Hematopoietic multipotent progenitor cell (in vitro differentiated cells): ENCODE measurements at places on chromosomes 12 and 14. TPM values are rescaled to one million over a fixed set of nuclear protein-coding genes. Genes with fewer than 3 reads are reported as not detected.

DNA sequence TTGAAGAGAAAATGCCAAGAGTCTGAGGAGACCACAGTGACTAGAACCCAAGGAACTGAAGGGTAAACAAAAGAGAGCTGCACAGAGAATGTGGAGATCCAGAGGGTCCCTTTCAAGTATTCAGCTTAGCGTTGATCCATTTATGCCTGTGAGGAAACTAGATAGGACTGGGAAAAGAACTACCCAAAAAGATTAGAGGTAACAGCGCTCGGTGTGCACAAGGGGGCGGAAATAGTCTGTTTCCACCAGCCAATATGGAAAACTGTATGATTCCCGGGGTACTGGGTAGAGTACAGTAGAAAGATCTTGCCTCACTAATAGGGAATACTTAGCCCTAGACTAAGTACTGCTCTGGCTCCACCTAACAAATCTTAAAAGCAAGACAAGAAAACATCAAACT lies 135.5 kb downstream of the DPF3 start:
- no peak for DNase-seq

The KRT74 gene
- total RNA-seq = not detected

The SYNDIG1L gene
- not detected for total RNA-seq

The TSHR gene
- total RNA-seq = not detected

The KLRB1 gene
- under 0.01 TPM for total RNA-seq

The BBS10 gene
- total RNA-seq = 4.0 TPM
